GM12865 (cell line): ENCODE measurements at places on chromosomes 16 and 17.

DNA sequence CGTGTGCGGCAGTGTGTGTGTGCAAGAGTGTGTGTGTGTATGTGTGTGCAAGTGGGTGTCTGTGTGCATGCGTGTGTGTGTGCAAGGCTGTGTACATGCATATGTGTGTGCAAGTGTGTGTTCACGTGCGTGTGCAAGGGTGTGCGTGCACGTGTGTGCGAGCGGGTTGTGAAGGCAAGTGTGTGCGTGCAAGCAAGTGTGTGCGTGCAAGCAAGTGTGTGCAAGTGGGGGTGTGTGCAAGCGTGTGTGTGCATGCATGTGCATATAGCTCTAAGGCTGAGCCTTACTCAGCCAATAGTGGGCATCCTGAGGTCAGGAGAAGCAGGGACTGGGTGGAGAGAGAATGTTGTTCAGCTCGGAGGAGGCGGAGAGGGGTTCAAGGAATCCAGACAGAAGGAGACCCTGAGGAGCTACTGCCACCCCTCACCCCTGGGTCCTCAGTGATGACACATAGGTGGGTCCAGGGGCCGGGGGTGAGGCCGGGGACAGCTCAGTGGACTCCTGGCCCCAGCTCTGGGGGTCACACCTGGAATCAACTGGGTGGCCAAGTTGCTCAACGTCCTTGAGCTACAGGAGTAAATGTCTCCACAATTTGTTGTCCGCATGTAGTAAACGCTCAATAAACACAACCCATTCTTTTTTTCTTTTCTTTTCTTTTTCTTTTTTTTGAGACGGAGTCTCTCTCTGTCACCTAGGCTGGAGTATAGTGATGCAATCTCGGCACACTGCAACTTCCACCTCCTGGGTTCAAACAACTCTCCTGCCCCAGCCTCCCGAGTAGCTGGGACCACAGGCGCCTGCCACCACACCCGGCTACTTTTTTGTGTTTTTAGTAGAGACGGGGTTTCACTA lies 1.8 kb downstream of the PRR29 start:
- no peak for DNase-seq

- no peak for DNase-seq
Observed at GRCh38 chr16:14449790-14450480, 180.1 kb downstream of the PARN start.

DNA sequence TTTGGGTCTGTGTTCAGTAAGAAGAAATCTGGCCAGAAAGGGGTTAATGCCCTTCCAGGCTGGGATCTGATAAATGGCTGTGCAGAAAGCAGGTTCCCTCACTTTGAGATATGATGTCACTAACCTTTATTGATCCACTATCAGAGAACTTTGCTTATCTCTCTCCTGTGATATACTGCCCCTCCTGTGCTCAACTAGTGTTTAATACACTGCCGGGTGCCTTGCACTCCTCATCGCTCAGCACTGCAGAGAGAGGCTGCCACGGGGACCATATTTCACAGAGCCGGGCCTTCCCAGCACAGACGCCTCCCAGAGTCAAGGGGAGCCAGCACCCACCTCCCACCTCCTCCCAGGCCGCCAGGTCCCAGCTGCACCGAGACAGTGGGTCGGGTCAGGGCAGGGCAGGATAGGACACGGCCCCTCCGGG lies 20.2 kb downstream of the ZFHX3 start:
- no peak for DNase-seq

DNA sequence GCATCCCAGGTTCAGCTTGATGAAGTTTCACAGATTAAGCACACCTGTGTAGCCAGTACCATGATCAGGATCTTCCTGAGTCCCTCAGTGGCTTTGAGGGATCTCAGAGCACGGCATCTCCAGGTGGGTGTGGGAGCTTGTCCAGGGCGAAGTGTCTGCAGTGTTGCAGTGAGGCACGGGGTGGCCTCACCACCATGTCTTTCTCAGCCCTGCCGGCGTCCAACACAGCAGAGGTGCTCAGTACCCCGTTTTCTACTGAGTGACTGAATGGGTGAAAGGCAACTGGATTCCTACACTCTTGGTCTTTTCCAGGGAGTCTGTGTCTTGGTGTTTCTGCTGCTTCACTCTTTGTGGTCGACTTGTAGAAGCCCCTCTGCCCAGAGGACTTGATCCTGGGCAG lies 63.7 kb downstream of the MPRIP start:
- no peak for DNase-seq

GRCh38 chr17:17119533-17119932 lies 77.3 kb downstream of the MPRIP start:
- DNase-seq, result peak; percentile 67

- no peak for DNase-seq
Observed at GRCh38 chr17:73118951-73119391, 26.5 kb upstream of the SLC39A11 start.
